CD8-positive, alpha-beta memory T cell (primary cell): ENCODE measurements at places on chromosomes 5 and 9. TPM values are rescaled to one million over a fixed set of nuclear protein-coding genes. Genes with fewer than 3 reads are reported as not detected.

- no peak for DNase-seq
- H3K36me3 ChIP-seq, result no peaks in the 10 kb centered on the region
- peaks cover 44% of the 10 kb centered on the region for H3K4me1 ChIP-seq
- H3K27me3 ChIP-seq, result no peaks in the 10 kb centered on the region
- H3K27ac ChIP-seq, result peak overlapping the region; percentile 34
Measured at GRCh38 chr5:132020568-132021339, 9.3 kb upstream of the ACSL6 start.

GRCh38 chr5:87277279-87277835 lies 9.7 kb downstream of the RASA1 start:
- DNase-seq, result no peak
- H3K4me1 ChIP-seq, result peaks cover 30% of the 10 kb centered on the region
- no peak overlapping the region for H3K4me3 ChIP-seq
- no peaks in the 10 kb centered on the region for H3K27me3 ChIP-seq

DNA sequence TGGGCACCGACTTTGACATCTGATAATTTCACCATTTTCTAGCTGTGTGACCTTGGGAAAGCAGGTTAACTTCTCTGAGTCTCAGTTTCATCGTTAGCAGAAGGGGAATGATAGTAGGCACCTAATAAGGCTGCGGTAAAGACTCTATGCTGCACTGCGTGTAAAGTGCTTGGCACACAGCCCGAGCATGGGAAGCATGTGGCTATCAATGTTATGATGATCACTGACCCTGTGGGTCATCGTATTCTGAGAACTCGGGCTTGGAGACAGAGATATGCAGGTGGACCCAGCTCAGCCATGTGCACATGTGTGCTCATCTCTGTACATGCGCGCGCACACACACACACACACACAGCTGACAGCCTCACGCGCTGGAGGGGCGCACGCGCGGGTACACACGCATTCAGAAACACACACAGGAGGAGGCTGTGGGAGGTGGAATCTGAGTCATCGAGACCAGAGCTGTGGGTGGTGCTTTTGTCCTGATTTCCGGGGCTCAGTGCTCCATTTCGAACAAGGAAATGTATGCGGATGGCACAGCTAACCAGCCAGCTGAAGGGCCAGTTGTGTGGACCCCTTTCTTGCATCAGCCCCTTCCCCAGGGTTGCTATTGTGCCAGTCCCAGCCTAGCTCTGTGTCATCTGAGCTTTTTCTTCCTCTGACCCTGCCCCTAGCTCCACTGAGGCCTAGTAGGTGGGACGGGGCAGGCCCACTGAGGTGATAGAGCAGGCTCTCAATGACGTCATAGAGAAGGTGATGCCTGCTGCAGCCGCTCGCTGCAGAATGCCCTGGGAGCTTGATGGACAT lies 11.1 kb upstream of the ARAP3 start:
- H3K27me3 ChIP-seq, result peaks cover 8% of the 10 kb centered on the region
- H3K27ac ChIP-seq, result no peak overlapping the region
- peak overlapping the region; percentile 3 for H3K4me3 ChIP-seq
- no peaks in the 10 kb centered on the region for H3K36me3 ChIP-seq

GRCh38 chr5:39533749-39534148 lies 109.0 kb upstream of the DAB2 start:
- no peaks in the 10 kb centered on the region for H3K27me3 ChIP-seq
- no peak for DNase-seq
- no peak overlapping the region for H3K4me3 ChIP-seq
- H3K4me1 ChIP-seq, result no peaks in the 10 kb centered on the region
- no peaks in the 10 kb centered on the region for H3K36me3 ChIP-seq

GRCh38 chr5:133712562-133712961 lies 100.2 kb upstream of the FSTL4 start:
- H3K36me3 ChIP-seq, result no peaks in the 10 kb centered on the region
- no peaks in the 10 kb centered on the region for H3K4me1 ChIP-seq
- no peak overlapping the region for H3K4me3 ChIP-seq
- H3K27ac ChIP-seq, result no peak overlapping the region
- DNase-seq, result no peak

DNA sequence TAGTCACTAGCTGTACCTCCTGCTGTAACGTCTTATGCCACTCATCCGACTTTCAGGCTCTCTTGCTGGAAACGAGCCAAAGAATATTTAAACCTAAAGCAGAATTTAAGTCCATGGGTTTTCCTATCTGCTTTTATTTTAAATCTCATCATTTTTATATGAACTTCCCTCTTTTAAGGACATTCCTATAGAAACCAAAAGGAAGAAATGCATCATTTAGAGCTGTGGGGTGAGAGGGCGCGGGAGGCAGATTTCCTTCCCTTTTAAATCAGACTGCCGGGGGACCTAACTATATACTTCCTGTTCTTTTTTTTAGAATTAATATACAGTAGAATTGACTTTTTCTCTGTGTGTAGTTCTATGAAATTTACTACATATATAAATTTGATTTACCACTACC lies 468.8 kb downstream of the BNC2 start:
- no peaks in the 10 kb centered on the region for H3K36me3 ChIP-seq
- no peak for DNase-seq
- H3K4me3 ChIP-seq, result no peak overlapping the region
- H3K27me3 ChIP-seq, result no peaks in the 10 kb centered on the region

The SLC6A19 gene
- not detected for total RNA-seq

The IL4 gene
- total RNA-seq, result 6.8 TPM

The NOL8 gene
- 64.0 TPM for total RNA-seq

The SLC31A2 gene
- 5.9 TPM for total RNA-seq

The PCDHGA1 gene
- 0.09 TPM for total RNA-seq
